Activated T-helper 1 cell treated with anti-CD3 and anti-CD28 coated beads, Interleukin-12 subunit alpha, Interleukin-12 subunit beta, Interleukin-2, Interleukin-4 antibody, amounts not matched to agents 30 ng/mL and 10 ng/mL and 1 ng/mL, durations not matched to agents 14 hours and 24 hours and 36 hours (primary cell): ENCODE measurements at places on chromosomes 2 and 18.

DNA sequence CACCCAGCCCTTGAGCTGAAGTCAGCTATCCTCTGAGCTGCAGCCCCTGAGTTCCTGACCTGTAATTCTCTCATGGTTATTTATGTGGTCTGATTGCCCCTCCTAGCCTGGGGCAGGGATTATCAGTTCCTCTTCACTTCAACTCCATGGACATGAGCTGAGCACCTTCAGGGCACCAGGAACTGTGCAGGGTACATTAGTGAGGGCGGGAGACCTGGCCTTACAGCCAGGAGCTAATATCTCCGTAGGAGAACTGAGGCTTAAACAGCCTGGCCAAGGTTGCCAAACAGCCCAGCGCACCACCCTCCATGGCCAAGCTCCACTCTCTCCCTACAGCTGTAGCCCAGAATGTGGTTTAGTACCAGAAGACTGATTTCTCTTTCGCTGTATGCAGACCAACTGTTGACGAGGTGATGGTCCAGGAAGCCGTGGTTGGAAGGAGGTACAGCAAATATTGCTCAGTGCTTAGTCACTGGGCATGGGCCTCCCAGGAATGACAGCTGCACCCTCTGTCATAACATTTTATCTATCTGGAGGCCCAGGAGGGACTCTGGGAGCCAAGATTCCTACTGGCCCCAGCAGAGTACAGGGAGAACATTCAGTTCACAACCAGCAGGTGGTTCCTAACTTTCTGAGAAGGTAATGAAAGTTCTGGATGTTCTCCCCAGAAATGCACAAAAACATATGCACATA, 228.7 kb upstream of the SIX2 start:
- DNase-seq, result no peak

DNA sequence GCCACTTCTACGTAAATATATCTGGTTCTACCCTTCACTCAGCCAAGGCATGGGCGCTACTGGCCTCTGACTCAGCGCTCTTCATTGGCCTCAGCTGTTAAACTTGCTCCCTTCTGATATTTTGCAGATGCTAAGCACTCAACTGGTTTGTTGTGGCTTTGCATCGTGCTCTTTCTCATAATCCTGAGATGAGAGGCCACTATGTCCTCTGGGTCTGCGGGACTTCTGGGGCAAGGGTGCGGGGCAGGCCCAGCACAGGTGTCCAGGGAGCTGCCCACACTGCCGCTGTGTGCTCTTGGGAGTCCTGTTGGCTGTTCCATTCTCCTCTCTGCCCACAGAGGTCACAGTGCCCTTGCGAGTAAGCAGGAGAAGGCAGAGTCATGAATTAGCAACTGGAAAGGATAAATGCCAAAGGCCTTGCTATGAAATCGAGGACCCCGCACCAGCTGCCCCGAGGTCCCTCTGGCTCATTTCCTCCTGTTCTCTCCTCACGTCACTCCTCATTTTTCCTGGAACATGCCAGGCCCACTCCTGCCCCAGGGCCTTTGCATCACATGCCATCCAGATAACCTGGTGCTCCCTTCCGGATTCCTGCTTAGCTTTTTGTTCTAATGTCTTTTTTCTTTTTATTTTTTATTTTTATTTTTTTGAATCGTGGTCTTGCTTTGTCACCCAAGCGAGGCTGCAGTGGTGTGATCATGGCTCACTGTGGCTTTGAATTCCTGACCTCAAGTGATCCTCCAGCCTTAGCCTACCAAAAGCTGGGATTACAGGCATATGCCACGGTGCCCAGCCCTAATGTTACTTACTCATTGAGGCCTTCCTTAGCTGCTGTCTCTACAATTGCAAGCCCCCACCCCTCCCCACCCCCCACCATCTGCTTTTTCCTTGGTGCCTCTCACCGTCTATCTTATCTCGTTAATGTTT, 34.9 kb upstream of the MAT2A start:
- DNase-seq, result no peak

DNA sequence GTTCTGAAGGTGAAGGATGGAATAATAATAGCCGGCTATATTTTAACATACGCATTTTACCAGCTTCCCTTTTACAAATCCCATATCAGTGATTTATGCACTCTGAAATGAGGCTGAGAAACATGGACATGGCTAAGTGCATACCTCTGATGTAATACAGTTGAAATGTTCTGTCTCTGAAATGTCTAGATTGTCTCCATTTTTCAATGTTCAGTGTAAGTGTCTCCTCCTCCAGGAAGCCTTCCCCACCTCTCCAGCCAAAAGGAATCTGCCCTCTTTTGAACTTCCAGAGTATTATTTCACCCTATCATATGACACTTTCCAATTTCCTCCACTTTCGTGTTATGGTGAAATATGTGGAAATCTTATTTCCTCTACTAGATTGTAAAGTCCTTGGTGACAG, 29.5 kb upstream of the ME2 start:
- no peak for DNase-seq

- DNase-seq, result no peak
These were observed 55.9 kb downstream of the PLA2R1 start for GRCh38 chr2:160006475-160006874.

- no peak for DNase-seq
These were observed 304.3 kb upstream of the CNTNAP5 start for GRCh38 chr2:123720760-123721159.

DNA sequence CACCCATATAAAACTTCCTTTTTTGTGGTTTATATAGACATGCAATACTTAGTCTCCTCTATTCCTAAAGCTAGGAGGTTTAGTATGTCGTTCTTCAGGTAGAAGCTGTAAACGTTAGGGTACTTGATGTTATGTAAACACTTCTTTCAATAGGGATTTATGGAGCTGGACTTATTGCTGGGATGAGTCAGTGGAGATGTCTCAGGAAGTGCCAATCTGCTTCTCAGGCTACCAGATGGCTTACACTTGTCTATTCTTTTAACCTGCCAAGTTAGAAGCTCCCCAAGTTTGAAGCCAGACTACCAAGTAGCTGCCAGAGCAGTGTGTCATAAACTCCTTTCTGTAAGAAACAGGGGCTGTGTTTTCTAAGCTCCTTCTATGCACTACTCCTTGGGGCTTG, 756.5 kb upstream of the LRRTM1 start:
- no peak for DNase-seq
